ENCODE measurements at places on chromosomes 7 and 10.

GRCh38 chr7:29285444-29285793, 90.8 kb downstream of the CHN2 start:
- no peak for DNase-seq
- no peaks in the 10 kb centered on the region for H3K36me3 ChIP-seq
- no peak overlapping the region for H3K27ac ChIP-seq
- peaks cover 7% of the 10 kb centered on the region for H3K4me1 ChIP-seq

GRCh38 chr10:120420421-120420820, 36.6 kb upstream of the PLPP4 start:
- no peaks in the 10 kb centered on the region for H3K27me3 ChIP-seq
- no peak overlapping the region for H3K27ac ChIP-seq
- H3K4me1 ChIP-seq: no peaks in the 10 kb centered on the region
- no peaks in the 10 kb centered on the region for H3K36me3 ChIP-seq

DNA sequence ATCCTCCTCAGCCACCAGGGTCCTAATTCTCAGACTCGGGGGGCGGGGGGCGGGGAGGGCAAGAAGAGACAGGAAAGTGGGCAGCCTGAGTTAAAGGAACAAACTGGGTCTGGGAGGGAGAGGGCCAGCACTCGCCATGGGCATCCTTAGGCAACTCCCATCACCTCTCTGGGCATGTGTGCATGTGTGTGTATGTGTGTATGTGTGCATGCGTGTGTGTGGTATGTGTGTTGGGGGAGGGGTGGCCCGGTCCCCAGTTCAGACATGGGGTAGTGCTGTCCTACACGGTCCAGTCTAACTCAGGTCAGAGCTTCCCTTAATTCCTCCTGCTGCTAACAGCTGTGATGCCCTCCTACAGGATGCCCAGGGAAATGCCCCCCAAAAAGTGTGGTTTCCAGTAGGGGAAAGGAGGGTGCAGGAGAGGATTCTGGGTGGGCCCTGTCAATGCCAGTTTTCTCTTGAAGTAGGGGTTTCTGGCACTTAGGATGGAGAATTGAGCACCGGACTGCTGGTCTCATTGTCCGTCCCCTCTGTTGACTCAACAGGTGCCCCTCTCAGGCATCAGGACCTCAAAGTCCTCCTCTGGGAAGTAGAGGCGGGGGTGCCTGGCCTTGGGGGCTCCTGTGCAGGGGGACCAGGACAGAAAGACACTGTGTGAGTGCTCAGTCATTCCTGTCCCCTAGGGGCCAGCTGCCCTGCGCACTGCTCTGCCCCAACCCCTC, 15.1 kb upstream of the ZMIZ1 start:
- no peak for DNase-seq
- H3K27me3 ChIP-seq: peaks cover 8% of the 10 kb centered on the region
- H3K4me3 ChIP-seq: no peak overlapping the region
- H3K4me1 ChIP-seq: peaks cover 34% of the 10 kb centered on the region
- H3K36me3 ChIP-seq: no peaks in the 10 kb centered on the region
- no peak overlapping the region for H3K27ac ChIP-seq

GRCh38 chr10:99711129-99711719, 20.7 kb downstream of the COX15 start:
- H3K4me1 ChIP-seq: no peaks in the 10 kb centered on the region
- peaks cover 4% of the 10 kb centered on the region for H3K36me3 ChIP-seq
- no peak overlapping the region for H3K4me3 ChIP-seq
- no peak overlapping the region for H3K27ac ChIP-seq
- H3K27me3 ChIP-seq: no peaks in the 10 kb centered on the region

DNA sequence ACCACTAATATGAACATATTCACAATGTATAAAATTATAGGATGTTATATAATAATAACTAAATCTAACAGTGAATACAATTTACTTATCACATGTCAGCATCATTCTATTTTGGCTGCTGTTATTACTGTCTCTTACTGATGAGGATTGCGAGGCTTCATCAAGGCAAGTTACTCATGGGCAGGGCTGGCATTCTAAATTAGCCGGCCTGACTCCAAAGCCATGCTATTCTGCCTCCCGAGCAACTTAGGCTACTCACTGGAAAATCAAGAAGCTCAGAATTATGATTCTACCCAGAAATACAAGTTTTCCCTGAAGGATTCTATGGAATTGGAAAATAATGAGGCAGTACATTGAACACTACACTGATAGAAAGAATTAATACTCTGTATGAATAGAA, 101.7 kb downstream of the ICA1 start:
- peaks cover 4% of the 10 kb centered on the region for H3K27me3 ChIP-seq
- no peak overlapping the region for H3K4me3 ChIP-seq
- H3K4me1 ChIP-seq: peaks cover 23% of the 10 kb centered on the region
- no peak for DNase-seq
- no peak overlapping the region for H3K27ac ChIP-seq

DNA sequence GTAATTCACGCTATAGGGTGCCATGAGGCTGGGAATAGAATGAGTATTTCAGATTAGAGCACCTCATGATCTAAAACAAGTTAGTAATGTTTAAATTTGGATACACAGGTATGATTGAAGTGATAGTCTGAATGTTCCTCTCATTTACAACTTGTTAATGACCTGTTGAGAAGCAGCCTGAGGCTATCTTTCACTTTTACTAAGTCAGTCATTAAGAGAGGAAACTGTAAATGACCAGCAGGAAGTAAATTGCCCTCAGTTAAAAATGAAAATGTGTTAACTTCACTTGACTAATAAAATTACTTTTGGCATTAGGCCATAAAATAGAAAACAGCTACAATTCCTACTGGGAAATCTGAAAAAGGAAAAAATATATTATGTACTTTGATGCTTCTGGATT, 1042.0 kb downstream of the DNAJB9 start:
- no peak overlapping the region for H3K27ac ChIP-seq
- H3K4me1 ChIP-seq: peaks cover 4% of the 10 kb centered on the region
- H3K36me3 ChIP-seq: no peaks in the 10 kb centered on the region
- no peak for DNase-seq

GRCh38 chr7:70673778-70674570, 458.0 kb upstream of the GALNT17 start:
- H3K27ac ChIP-seq: no peak overlapping the region
- no peak overlapping the region for H3K4me3 ChIP-seq
- no peak for DNase-seq
